ENCODE measurements at places on chromosomes 7 and 10.

DNA sequence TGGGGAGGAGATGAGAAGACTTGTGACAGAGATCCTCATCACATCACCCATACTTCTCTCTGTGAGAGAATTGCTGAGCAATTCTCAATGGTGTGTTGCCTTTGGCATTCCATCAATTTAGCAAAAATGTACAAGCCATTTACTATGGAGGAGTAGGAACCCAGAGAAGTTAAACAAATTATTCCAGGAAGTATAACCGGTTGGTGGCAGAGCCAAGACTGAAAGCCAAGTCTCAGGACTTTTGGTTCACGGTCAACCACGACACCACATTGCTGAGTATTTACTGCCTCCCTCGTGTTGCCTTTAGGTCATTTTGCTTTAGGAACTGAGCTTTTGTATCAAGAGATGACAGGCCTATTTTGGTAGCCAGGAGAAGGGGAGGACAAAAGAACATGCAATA lies 88.0 kb upstream of the ELMO1 start:
- no peak for DNase-seq

DNA sequence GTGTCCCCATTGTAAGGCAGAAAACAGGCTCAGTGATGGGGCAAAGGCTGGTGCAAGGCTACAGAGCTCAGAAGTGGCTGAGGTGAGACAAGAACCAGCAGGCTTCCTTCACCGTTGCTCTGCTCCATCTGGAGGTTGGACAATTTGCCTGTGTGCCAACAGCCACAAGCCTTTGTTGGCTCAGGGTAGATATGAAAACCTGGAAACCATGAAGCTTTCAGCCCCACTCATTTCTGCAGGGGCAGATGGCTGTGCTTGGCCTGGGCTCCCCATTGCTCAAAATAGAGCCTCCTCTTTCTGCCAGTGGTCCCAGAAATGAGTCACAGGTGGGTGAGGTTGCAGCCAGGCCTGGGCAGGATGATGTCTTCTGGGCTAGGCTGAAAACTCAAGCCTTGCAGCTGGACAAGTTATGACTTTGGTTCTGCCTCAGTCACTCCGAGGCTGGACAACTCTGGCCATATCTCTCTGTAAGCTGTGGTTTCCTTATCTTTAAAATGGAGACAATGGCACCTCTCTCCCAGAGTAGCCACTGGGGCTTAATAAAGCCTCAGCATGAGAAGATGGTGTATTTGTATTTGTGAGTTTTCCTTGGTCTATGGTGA lies 12.2 kb upstream of the ZNF273 start:
- no peak for DNase-seq

- no peak for DNase-seq
Observed at GRCh38 chr7:150835702-150836280, 16.5 kb upstream of the AOC1 start.

- no peak for DNase-seq
Observed at GRCh38 chr10:121595351-121595805, 2.9 kb downstream of the FGFR2 start.

DNA sequence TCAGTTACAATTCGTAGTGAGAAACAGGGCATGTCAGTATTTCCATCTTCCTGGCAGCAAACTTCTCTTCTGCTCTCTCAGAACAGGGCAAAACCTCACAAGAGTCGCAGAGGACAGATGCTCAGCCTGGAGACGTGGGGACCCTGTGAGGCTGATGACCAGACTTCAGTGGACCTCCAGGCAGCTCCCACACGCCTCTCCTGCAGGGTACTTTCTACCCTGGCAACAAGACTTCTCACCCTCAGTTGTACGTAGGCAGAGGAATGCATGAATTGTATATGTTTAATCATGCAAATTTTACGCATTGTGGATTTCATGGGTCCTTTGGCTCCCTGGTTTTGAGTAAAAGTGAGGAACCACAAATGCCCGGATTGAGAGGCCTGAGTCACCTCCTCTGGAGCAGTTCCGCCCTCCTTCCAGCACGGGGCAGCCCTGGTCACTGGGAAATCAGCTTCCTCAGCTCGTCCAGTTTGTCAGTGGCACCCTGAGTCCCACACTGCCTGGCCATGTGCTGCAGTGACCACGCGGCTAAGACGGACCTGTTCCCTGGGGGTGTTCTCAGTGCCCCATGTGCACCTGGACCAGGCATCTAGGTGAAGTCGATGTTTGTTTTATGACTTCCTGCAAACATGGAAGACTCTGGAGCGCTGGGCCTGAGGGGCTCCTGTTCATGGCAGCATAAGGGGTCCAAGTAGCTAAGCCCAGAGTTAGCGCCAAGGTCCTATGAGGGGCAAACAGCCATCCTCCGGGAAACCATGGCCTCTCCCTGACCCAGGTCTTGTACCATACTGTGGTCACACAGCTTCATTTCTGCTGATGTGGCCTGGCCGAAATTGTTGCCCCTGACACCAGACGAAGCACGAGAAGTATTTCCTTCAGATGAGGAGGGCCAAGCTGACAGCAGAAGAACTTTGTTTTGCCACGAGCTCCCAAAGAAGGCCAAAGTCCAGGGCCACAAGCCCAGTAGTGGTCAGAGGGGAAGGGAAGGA lies 165.1 kb downstream of the TNS3 start:
- no peak for DNase-seq

GRCh38 chr7:130084037-130084875 lies 13.9 kb downstream of the KLHDC10 start:
- peak; percentile 28 for DNase-seq

DNA sequence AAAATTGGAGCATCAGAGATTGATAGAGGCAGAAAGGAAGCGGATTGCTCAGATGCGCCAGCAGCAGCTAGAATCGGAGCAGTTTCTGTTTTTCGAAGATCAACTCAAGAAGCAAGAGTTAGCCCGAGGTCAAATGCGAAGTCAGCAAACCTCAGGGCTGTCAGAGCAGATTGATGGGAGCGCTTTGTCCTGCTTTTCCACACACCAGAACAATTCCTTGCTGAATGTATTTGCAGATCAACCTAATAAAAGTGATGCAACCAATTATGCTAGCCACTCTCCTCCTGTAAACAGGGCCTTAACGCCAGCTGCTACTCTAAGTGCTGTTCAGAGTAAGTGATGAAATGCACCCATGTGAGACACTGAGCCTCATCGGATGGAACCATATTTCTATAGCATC lies 33.1 kb downstream of the STAMBPL1 start:
- DNase-seq = no peak

- DNase-seq = no peak
Observed at GRCh38 chr10:21238717-21239116, 286.8 kb downstream of the SKIDA1 start.

GRCh38 chr7:70698219-70698832 lies 433.6 kb upstream of the GALNT17 start:
- peak; percentile 66 for DNase-seq

DNA sequence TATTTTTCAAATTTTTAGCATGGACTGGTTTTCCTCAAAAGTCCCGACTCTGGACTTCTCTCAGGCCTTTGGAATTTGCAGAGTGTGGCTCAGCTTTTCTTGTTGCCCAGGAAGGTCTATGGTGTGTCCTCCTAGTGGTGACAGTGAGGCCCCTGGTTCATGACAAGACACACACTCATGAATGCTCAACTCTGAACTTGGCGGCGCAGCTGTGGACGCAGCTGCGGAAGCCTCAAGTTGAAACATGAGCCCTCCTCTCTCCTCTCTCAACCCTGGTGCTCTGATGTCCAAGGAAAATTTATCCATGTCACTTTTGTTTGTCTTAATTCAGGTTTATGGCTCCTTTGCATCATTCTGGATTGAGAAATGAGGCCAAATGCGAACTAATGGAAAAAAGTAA lies 183.9 kb downstream of the HECW1 start:
- no peak for DNase-seq

GRCh38 chr10:43221419-43222209 lies 45.3 kb downstream of the RASGEF1A start:
- DNase-seq = no peak

- DNase-seq = no peak
Observed at GRCh38 chr7:30635798-30636197, 41.1 kb downstream of the GARS1 start.

GRCh38 chr7:98626460-98627412 lies 9.7 kb downstream of the NPTX2 start:
- no peak for DNase-seq

DNA sequence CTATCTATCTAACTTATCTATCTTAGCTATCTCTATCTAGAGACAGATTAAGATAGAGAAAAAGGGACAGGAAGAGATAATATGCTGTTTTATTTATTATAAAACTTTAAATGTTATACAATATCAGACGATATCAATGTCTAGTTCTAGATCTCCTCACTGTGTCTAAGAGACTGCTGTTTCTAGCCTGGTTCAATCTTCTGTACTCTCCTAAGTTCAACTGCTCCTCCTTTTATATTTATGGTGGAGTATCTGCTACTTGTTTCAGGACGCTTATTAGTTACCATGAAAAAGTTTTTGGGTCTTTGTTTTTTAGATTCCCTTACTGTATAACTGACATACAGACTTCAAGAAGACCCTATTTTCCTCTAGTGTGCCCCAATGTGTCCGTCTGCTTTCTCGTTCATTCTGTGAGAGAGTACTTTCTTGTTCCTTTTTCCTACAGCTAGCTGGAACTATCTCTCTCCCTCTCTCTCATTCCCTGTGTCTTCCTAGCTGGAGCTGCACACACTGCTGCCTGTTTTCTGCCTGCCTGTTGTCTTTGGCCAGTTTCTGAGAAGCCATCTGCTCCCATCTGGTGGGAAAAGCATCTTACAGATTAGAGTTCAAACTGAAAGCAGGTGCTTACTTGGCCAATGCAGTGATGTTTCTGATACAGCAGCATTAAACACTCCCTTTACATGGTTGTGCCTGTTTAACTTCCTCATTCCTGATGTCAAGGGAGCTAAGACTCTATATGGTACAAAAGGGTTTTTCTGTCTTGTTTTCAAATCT lies 49.4 kb upstream of the ARL4A start:
- DNase-seq = peak; percentile 10

DNA sequence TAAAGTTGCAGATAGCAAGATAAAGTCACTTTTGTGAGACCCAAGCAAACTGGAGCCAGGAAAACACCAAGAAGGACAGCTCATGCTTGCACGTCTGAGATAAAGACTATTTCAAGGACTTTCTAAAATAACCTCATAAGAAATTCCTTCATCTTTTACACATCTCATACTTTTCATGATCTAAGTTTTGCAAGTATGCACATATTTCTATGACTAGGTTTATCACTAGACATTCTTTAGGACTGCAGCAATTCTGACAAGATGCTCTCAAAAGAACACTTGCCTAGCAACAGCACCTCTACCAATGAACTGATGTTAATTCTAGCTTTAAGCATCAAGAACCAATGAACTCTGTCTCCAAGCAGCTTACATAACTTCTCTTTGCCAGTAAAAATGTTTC lies 457.6 kb downstream of the SEMA3D start:
- no peak for DNase-seq

GRCh38 chr7:55254596-55255495 lies 110.3 kb upstream of the LANCL2 start:
- peak; percentile 65 for DNase-seq

- no peak for DNase-seq
Observed at GRCh38 chr7:105782391-105783042, 93.9 kb downstream of the ATXN7L1 start.

GRCh38 chr10:84088626-84089025 lies 50.7 kb upstream of the GHITM start:
- no peak for DNase-seq

GRCh38 chr7:52450816-52451215 lies 584.6 kb upstream of the POM121L12 start:
- DNase-seq = no peak

DNA sequence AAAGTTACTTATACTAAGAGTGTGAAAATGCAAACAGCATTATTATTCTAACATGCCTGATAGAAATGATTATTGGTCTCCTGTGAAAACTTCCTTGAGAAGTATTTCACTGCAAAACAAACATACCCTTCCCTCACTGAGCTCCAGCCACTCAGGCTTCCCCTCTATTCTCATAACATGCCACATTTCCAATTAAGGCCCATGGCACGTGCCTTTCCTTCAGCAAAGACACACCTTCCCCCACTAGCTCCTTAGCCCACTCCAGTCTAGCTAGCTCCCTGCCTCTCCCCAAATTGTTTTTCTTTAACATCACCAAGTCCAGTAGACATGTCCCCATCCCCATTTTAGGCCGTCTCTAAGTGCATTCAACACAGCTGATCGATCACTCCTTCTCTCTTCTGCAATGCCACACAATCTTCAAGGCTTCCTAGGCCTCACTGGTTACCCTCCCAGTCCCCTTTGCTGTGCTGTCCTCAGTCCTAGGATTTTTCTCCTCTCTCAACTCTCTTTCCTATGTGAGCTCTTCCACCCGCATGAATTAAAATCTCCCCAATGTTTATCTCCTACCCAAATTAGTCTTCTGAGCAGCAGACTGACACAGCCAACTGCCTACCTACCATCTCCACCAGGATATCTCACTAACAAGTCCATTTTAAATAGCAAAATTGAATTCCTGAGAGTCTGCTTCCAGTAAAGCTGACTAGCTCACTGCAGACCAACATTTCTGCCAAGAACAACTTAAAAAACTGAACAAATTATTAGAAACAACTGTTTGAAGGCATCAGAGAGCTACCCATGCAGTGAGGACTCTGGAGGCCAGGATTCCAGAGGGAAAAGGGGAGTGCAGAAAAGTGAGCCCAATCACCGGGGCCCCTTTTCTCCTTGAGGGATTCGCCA lies 11.9 kb downstream of the CYTH3 start:
- no peak for DNase-seq

DNA sequence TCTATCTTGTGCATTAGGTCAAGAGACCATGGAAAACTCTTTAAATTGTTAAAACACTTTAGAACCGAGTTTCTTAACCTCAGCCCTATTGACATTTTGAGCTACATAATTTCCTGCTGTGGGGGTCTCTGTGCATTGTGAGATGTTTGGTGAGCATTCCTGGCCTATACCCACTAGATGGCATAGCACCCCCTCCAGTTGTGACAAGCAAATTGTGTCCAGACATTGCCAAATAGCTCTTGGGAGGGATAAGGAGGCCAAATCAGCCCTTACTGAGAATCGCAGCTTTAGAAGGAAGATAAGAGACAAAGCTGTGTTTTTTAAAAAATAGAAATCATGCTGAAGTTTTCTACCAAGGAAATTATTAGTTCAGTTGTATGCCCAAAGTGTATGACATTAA lies 1158.5 kb upstream of the C7orf33 start:
- DNase-seq = no peak

GRCh38 chr7:593324-594115 lies 73.9 kb upstream of the PDGFA start:
- no peak for DNase-seq

DNA sequence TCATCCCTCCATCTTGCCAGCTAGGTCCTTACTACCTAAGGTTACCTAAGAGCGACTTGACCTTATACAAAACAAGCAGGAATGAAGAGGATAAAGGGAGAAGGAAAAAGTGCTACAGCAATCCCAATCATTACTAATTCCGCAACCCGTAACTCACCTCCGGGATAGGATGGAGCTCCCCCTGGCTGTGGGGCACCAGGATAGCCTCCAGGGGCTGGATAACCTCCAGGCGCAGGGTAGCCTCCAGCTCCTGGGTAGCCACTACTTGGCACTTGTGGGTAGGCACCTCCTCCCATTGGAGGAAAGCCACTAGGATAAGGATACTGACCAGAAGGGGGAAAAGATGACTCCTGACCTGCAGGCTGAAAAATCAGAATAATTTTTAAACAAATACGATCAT lies 15.8 kb downstream of the ANXA7 start:
- no peak for DNase-seq

- no peak for DNase-seq
Observed at GRCh38 chr10:132663666-132664365, 122.1 kb downstream of the NKX6-2 start.

- no peak for DNase-seq
Observed at GRCh38 chr7:157089100-157089610, 49.6 kb upstream of the UBE3C start.

GRCh38 chr7:133573554-133574265 lies 320.8 kb downstream of the EXOC4 start:
- no peak for DNase-seq

GRCh38 chr7:149772241-149772955 lies 990 bp downstream of the ZNF467 start:
- DNase-seq = no peak

Data from CD4-positive, alpha-beta T cell treated with Interleukin-17A for 1 hour (primary cell).